Fibroblast of lung (primary cell): ENCODE measurements at places on chromosomes 4 and X. TPM values are rescaled to one million over a fixed set of nuclear protein-coding genes. Genes with fewer than 3 reads are reported as not detected.

MAP9 gene
- 10.3 and 12.6 TPM in 2 replicates for total RNA-seq

LRIT3 gene
- under 0.01 TPM in 2 replicates for total RNA-seq

POF1B gene
- total RNA-seq = not detected in 2 replicates

CCNQ gene
- 24.4 and 28.2 TPM in 2 replicates for total RNA-seq

ARSH gene
- total RNA-seq = not detected in 2 replicates

CENPC gene
- total RNA-seq = 10.5 and 15.4 TPM in 2 replicates

USP26 gene
- total RNA-seq = not detected in 2 replicates

RNF212 gene
- 0.66 and 2.6 TPM in 2 replicates for total RNA-seq

PPARGC1A gene
- 4.4 and 6.9 TPM in 2 replicates for total RNA-seq

CT45A5 gene
- not detected in 2 replicates for total RNA-seq

PRRG3 gene
- 0.66 and 1.0 TPM in 2 replicates for total RNA-seq

MAB21L2 gene
- under 0.01 TPM in 1 of 2 replicates, not detected in the other for total RNA-seq

SLC4A4 gene
- 9.8 and 12.2 TPM in 2 replicates for total RNA-seq

TRPC5OS gene
- not detected in 2 replicates for total RNA-seq

HSFX4 gene
- not detected in 2 replicates for total RNA-seq

TLR10 gene
- not detected in 2 replicates for total RNA-seq

PABPC5 gene
- total RNA-seq = 4.4 and 4.5 TPM in 2 replicates

PDCL2 gene
- not detected in 2 replicates for total RNA-seq

CSAG3 gene
- total RNA-seq = not detected in 2 replicates

SLC34A2 gene
- total RNA-seq = not detected in 2 replicates

PHOX2B gene
- total RNA-seq = not detected in 2 replicates

MTNR1A gene
- not detected in 2 replicates for total RNA-seq

SPATA18 gene
- total RNA-seq = 17.7 and 20.5 TPM in 2 replicates

PRDM8 gene
- 2.6 and 8.8 TPM in 2 replicates for total RNA-seq
